ENCODE measurements at places on chromosomes 6 and 20.

DNA sequence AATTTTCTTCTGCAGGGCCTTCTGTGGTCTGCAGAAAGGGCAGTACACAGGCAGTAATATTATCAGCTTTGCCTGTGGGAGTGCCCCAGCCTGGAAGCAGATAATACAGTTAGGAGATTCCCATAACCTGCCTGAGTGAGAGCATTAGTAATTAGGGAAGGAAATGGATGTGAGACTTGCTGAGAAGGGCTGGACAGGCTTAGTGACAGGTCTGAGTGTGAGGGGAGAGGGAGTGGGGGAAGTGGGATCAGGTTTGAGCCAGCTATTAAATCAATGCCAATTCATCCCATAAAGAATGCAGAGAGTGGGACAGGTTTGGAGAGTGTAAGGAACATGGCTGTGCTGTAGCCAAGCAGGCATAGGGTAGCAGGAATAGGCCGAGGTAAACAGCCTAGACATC lies 10.1 kb upstream of the CFAP206 start:
- DNase-seq: no peak

DNA sequence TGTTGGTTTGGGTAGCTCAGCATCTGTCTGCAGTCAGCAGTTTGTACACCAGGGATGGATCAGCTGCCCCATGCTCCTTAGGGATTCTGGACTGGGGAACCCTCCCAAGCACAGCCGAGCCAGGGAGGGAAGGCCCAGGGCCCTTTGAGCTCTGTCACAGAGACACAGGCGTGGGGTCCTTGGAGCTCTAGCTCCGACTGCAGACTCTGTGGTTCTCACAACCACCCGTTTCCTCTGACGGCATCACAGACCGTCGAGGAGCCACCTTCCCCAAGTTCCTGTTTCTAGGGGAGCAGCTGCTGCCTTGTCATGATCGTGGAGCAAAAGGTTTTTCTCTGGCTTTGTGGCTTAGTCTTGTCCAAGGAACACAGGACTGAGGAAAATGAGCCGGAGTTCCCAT lies at the start of gene SLA2:
TSS of gene SLA2 (minus strand) at position 199 of the 400 bp plus-strand sequence. CDS start 4,861 bp downstream, outside the sequence.
- DNase-seq: peak; percentile 73

DNA sequence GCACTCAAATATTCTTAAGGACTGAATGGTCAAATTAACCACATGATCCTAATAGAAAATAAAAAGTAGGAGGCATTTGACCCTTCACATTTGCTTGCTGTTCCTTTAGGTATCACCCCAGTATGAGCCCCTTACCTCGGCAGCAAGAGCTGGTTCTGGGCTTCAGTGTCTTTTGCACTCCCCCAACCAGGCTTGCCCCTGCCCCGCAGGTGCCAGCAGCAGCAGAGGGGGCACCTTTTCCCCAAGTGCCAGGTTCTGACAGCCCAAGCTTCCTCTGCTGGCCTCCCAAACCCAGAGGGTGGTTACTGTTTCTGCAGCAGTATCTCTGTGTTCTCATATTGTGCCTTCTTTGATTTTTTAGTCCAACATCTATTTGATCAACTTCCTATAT lies 23.2 kb downstream of the UBE2V1 start:
- DNase-seq: no peak

DNA sequence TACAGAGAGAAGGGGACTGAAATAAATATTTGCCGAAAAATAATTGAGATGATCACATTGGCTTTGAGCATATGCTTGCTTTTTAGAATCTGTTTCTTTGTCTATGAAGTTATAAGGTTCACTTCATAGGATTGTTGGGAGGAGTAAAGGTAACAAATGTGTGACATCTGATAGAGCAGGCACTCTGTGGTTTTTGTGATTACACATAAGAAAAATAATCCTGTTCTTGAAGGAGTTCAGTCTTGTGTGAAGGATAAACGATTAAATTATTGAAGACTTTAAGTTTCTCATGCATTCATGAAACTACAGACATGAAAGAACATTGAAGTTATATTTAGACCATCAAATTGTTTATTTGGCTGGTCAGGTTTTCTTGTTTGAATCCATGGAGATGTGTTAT lies 45.0 kb downstream of the QKI start:
- DNase-seq: no peak

DNA sequence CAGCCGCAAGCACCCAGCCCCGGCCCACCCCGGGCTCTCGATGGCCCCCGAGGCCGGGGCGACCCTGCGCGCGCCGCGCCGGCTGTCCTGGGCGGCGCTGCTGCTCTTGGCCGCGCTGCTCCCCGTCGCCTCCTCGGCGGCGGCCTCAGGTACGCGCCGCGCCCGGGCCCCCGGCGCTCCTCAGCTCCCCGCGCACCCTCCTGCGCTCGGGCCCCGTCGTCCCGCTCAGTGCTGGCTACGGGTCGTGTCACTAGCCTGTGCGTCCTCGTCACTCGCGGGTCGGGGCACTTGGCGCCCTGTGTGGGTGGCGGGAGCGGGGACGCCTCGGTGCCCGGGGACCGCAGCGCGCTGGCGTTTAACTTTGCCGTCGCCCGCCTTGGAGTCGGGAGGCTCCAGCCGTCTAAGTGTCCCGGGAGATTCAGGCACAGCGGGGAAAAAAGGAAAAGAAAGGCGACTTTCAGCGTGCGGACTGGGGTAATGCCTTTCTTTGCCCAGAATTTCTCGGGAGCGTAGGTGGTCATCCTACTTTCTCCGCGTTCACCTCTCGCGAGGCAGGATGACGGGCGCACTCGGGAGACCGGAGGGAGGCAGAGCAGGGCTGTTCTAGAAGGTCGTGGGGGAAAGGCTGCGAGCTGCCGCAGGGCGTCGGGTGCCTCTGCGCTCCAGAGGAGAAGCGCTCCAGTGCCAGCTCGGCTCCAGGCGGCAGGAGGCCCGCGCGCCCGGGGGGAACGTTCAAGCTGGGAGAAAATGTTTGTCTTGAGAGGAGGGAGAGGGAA lies 545 bp downstream of the FNDC1 start:
- DNase-seq: peak; percentile 41

DNA sequence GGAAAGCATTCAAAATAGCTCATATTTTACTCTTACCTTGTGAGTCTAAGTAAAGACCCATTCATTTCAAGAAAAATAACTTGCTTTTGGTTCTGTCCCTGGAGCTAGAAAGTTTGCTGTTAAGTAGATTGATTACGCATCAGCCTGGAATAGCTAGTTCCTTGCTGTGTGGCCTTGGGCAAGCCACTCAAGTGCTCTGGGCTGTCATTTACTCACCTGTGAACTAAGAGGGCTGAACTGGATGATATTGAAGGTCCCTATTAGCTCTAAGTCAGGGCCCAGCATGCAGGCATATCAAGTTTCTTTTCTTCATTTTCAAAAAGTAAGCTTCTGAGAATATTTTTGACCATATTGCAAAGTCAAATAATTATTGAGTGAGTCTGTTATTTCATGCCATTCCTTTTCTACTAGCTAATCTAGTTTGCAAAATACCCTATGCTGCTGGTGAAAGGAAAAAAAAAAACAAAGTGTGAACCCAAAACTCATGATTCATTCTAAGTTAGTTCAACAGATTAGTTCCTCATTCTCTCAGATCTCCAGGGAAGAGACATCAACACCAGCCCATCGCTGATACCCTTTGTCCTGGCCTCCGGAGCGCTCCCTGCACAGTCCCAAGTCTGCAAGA lies 106.5 kb upstream of the GMDS start:
- DNase-seq: no peak

DNA sequence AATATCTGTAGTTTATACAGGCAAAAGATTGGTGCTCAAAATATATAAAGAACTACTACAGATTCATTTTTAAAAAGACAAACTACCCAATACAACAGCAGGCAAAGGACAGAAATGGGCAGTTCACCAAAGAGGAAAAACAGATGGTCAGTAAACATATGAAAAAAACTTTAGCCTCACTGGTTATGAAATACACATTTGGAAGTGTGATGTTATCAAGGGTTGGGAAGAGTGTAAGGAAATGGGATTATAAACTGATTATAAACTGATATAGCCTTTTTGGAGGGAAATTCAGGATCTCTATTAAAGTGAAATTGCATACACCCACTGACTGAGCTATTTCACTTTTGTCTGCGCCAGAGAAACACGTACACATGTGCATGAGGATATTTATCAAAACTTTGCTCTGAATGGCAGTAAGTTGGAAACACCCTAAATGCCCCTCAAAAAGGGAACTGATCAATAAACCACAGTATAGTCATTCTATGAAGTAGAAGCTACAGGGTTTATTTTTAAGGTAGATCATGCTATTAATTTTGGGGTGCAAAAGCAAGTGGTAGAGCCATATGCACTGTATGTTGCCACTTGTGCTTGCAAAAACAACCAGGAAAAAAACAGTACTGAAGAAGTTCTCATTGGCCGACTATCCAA lies 32.2 kb upstream of the ARFGEF2 start:
- no peak for DNase-seq

Data from activated CD4-positive, alpha-beta T cell treated with anti-CD3 and anti-CD28 coated beads, Interleukin-2, amount 50 U/mL, for 48 hours (primary cell).